Activated T-helper 1 cell treated with anti-CD3 and anti-CD28 coated beads, Interleukin-2, amount 50 U/mL, for 16 hours (primary cell): ENCODE measurements at places on chromosomes 6 and 20.
A peak's percentile ranks its signal among the peaks of the same experiment; 100 is the strongest.

DNA sequence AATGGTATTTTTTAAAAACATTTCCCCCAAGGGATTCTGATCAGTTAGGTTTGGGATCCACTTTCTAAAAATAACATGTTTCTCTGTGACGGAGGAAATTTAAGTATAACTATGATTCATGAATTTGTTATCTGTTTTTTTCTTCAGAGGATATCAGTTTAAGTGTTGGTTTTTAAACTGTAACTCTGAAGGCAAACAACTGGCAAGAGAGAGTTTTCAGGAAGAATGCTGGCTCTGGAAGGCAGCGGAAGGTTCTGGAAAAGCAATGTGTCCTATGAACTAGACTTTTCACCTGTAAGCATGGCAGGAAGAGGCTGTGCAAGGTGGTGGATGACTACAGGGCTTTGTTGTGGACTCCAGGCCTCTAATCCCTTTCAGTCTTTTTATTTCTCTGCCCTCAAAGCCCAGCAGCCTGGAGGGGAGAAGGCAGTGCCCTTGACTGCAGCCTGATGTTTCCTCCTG, 153.1 kb downstream of the GMPR start:
- no peak for DNase-seq

GRCh38 chr6:50959081-50959641, 140.5 kb downstream of the TFAP2B start:
- no peak for DNase-seq

- no peak for DNase-seq
Measured at GRCh38 chr20:34268851-34269636, 27.8 kb downstream of the ASIP start.

DNA sequence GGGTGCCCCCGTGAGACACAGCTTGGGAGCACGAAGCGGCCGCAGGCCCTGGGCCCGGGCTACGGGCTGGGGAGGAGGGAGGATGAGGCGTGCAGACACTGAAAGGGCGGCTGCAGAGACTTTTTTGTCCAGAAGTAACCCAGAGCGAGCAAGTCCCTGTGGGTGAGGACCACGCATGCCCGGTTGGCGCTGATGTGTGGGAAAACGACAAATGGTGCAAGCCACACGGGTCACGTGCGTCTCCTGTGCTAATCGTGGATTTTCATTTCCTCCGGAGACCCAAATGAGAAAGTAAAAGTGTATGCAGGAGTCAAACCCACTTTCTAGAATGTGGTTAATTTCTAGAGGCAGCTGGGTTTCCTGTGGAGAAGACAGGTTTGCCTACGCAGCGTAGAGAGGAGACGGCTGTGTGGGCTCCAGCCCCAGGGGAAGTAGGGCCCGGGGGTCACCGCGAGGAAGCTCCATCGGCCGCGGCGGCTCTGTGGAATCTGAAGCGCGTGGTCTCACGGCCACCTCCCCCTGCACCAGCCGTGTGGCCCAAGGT, 19.0 kb downstream of the DLL1 start:
- DNase-seq, result peak; percentile 53

GRCh38 chr20:51959066-51959542, 156.8 kb upstream of the SALL4 start:
- no peak for DNase-seq

DNA sequence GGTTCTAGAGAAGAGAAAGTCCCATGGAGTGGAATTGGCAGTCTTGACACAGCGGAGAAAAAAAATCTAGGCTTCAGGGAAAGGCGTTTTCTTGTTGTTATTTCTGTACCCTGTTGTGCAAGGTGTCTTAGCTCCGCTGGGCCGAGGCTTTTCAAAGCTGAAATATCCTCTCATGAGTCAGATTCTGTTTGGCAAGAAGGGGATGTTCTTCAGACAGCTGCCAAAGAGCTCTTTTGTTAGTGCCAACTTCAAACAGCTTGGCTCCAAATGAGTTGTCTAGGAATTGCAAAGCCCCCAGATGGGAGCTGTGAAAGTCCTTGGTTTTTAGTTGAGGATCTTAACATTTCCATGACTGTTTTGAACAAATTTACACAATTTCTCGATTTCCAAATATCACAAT, 45.6 kb downstream of the LRRN4 start:
- no peak for DNase-seq

DNA sequence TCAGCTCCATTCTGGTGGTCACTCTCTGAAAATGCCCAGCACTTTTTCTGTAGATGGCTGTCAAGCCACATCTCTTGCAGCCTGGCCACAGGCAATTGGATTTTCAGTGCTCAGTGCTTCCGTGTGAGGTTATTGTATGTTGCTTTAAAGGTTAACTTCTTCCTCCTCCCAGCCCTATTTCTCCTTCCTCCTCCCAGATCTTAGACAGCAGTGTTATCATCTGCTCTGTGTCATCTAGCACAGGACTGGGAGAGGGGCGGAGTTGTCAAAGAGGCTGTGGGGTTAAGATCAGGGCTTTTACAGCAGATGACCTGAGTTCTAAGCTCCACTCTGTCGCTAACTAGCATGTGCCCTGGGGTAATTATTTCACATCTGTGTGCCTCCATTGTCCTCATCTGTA, 129.0 kb downstream of the PHACTR3 start:
- DNase-seq, result no peak

DNA sequence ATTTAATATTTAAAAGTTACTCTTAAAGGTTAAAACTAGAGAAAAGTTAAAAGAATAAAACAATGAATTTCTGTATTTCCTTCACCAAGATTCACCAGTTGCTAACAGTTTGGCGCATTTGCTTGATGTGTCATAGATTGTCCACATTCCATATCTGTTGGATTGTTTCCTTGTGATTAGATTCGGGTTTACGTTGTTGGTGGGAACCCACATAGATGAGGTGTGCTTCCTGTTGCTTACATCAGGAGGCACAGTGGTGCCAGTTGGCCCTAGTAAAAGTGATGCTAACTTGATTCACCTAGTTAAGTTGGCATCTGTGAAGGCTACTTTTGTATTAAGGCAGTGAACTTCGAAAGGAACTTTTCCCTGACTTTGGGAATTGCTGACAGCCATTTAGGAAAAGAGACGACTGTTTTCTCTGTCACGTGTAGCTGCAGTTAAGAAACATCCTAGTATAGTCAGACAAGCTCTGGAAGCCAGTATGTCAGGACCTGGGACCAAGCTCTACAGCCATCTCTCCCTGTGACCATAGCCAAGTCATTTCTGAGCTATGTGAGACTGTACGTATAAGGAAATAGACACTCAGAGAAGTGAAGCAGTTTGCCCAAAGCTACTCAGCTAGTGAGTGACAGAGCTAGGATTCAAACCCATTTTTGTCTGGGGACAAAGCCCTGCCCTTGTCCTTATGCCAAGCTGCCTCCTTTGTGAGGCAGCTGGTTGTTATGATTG, 49.0 kb downstream of the PPARD start:
- no peak for DNase-seq

DNA sequence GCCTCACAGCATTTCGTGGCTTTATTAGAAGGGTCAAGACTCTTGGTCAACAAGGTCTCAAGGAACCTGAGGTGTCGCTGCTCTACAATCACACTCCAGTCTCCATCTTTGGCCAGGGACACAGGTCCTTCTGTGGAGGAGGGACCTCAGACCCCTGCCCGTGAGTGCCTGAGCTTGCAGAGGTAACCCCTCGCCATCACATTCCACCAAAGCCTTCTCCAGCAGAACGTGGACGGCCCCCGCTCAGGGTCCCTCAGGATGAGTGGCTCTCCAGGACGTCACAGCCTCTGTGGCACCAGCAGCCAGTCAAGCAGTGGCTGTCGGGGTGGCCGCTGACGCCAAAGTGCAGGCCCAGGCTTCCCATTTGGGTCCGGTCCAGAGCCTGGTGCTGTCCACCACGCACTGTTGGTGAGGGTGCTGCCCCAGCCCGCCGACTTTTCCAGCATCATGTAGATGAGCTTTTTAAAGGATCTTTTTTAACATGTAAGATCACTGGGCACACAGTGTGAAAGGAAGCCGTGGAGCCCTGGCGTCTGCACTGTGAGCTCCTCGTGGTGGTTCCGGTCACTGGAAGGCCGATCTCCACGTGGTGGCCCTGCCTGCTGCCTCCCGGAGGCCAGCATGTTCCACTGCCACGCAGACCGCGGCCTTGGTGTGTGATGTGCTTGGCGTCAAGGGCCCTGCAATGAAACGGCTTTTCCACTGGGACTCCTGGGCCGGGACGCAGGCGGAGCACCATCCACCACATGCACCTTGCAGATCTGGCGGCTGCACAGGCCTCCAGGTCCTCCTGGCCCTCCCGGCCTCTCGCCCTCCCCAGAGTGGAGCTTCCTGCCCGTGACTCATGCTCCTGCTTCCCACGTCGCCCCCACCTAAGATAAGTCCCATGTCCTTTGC, 8.3 kb upstream of the KIF25 start:
- no peak for DNase-seq

GRCh38 chr6:33430991-33431879, 11.4 kb downstream of the SYNGAP1 start:
- DNase-seq, result peak; percentile 67

GRCh38 chr6:74177506-74177905, 481.5 kb downstream of the CD109 start:
- DNase-seq, result no peak

DNA sequence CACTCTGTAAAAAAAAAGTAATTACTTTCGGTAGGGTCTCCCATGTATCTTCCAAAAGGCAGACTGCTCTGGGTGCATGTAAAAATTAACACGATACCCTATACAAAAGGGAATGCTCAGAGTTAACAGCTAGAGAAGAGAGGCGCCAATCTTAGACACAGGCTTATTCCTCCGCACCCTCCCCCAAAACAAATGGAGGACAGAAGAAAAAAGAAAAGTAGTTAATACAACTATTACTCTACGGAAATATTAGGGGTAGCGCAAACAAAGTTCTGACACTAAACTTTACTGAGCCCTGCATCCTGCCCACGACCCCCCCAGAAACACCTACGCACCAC, 331 bp upstream of the UFL1 start:
- DNase-seq, result no peak

DNA sequence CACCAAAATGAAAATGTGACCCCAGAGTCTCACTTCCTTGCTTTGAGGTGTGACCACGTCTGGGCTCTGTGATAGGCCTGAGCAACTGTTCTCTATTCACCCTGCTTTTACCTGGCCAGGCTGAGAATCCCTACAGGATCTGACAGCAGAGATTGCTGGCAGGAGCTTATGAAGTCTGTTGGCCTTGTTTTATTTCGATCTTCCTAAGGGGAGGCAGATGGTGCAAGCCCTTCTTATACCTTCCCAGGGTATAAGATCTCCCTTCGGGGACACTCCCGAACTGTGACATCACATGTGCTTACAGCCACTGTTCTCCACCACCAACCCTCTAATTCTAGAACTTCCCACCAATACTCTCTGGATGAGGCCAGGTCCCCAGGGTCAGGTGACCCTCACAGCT, 26.8 kb downstream of the MYT1 start:
- DNase-seq, result no peak

GRCh38 chr6:29142309-29142708, 28.4 kb upstream of the OR2J2 start:
- DNase-seq, result no peak

DNA sequence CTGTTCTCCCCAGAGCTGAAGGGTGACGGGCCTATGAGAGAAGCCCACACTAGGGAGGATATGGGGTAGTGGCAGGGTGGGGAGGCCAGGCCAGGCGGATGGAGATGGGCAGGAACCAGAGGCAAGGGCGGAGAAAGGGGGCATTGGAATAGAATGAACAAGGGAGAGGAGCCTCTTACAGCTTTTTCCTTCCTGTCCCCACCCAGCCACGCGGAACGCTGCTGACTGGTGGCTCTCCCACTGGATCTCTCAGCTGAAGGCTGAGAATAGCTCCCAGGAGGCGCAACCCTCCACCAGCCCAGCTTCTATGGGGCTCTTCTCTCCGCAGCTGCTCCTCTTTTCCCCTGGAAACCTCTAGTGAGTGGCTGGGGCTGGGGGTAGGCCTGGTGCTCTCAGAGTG, 10.8 kb downstream of the DLK2 start:
- DNase-seq, result no peak

GRCh38 chr6:14799928-14800327, 445.9 kb upstream of the JARID2 start:
- no peak for DNase-seq

DNA sequence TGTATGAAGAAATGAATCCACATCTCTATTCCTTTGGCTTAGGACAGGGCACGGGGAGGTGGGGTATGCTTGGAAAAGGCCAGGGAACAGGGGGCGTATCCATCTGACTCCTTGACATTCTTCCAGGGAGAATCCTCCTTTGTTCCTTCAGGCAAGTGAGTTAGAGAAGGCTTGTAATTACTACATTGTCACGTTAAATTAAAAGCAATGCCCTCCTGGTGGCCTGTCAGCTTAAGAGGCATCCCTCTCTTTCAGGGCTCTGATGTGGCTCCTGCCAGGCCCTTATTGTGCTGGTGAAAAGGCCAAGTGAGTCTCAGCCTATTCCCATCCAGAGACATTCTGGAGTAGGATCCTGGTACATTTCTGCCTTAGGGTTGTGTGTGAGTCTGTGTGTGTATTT, 128.3 kb downstream of the FOXA2 start:
- DNase-seq, result no peak

- no peak for DNase-seq
Measured at GRCh38 chr20:13130707-13131103, 90.4 kb upstream of the ISM1 start.

GRCh38 chr20:58630063-58630462, 21.0 kb upstream of the STX16 start:
- no peak for DNase-seq

DNA sequence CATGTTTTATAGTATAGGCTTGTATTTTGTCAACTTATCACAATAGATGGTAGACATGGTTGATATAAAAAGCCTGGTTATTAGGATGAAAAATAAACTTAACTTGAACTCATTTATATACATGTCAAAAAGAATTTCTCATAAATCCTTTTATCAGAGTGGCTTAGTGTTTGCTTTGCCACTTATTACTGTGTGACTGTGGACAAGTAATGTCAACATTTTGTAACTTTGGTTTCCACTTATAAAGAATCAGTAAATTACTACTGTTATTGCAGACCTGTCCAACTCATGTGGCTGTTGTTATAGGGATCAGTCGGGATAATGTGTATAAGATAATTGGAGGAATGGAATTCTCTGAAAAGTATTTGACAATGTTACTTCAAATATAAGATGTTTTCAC, 894.8 kb upstream of the FLRT3 start:
- DNase-seq, result no peak

GRCh38 chr6:64683682-64684081, 1023.3 kb downstream of the EYS start:
- no peak for DNase-seq

DNA sequence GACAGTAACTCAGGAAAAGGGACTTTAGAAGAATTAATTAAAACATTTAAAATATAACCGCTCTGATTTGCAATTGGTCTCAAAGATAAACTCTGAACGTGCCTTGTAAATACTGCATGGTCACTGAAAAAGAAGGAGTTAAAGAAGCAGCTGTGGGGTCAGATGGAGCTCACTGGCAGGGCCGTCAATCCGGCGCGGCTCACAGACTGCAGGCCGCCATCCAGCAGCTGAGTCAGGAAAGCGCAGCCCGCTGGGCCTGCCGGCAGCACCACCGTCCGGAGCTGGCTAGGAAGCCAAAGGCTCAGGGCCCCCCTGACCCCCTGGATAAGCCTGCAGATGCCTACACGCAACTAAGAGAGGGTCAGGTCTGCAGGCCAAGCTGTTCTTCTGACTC, 54.2 kb upstream of the FRMD1 start:
- DNase-seq, result no peak

- DNase-seq, result no peak
Measured at GRCh38 chr6:47335466-47335865, 25.8 kb upstream of the TNFRSF21 start.

GRCh38 chr6:33609528-33609927, 11.6 kb upstream of the ITPR3 start:
- DNase-seq, result no peak

- DNase-seq, result no peak
Measured at GRCh38 chr6:147390909-147391536, 117.5 kb upstream of the SAMD5 start.
